Tibial artery (tissue), 4 donors: ENCODE measurements at places on chromosomes 5 and 9.

DNA sequence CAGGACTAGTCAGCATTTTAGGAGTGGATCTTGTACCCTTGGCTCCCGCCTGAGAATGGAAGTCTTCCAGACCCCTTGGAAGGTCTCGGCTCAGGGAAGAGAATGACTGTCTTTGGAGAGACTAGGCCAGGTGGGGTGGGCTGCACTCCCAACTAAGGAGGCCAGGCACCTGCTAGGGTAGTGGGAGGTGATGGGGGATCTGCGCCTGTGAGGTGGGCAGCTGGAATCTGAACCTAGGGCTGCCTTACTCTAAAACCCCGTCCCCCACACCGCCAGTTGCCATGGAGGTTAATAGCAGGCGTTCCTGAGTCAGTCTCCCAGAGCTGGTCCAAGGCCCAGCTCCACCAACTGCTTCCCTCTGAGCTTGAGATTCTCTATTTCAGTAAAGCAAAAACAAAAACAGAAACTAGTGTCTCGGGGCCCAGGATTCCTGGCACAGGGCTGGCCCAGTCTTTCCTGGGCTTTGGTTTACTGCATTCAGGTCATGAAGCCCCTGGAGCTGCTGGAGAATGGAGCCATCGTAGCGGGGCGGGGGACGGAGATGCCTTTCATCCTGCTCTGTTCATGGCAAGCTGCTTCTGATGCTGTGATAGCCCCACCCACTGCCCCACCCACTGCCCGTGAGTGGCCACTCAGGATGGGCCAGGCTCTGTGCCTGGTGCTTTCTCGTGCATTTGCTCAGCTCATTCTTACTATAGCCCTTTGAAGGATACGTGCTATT is 57.5 kb downstream of the DAB2IP start:
- DNase-seq = no peak

DNA sequence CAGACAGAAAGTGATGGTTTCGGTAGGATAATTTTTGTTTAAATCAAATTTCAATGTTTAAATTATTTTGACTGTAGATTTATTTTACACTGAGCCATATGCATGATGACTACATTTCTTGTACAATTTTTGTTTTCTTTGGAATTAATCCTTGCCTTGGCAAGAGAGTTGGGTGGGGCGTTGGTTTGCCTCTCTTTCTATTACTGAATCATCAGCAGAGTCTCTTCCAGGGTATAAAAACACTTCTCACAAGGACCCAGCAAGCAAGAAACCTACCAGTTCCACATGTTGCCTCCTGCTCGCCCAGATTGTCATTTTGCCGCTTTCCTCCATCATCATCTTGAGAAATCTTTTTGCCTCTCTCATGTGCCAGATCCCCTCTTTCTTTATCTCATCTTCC is 455.0 kb upstream of the DMAC1 start:
- DNase-seq = no peak

DNA sequence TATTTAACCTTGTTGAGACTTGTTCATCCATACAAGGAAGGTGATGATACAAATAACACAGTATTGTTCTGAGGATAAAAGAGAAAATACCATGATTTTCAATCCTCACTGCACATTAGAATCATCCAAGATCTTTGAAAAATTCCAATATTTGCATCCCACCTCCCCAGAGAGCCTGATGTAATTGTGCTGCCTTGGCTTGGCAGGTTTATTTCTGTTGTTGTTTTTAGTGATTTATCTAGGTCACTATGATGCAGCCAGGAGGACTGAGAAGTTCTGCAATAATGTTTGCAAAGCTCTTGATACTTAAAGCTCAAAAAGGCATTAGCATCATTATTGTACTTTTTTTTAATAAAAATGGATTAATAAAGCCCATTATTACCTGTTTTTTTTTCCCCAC is 67.0 kb upstream of the NMUR2 start:
- no peak for DNase-seq

- no peak for DNase-seq
These were observed 79.2 kb downstream of the C9orf152 start for GRCh38 chr9:110128664-110129329.

DNA sequence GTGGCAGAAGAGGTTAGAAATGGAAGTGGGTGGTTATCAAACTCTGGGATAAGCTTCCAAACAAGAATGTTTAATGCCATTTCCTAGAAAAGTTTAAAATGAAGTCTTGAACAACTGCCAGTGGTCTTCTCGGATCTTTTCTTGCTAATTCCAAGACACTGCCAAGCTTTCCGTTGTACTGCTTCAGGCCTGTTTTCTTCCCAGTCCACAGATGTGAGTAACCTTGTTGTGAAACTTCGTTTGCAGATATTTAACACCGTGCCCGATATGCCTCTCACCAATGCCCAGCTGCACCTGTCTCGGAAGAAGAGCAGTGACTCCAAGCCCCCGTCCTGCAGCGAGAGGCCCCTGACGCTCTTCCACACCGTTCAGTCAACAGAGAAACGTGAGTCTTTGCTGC is 269.8 kb downstream of the NR3C1 start:
- no peak for DNase-seq

- no peak for DNase-seq
These were observed 11.0 kb downstream of the RGS3 start for GRCh38 chr9:113474360-113475028.

DNA sequence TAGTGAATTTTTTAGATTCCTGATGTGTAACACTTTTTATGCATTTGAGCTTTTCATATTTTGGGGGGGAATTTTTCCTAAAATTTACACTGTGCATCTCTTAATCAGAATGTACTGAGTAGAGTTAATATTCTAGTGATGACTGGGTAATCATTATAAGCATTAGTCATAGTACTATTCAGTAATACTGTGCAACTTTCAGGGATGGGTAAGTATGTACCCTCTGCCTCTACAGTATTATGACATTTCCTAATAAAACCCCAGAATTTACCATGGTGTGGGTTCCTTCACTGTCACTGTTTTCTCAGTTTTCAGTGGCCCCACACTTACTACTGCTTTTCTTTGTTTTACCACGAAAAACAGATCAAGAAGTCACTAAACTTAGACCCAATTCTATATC is 2.8 kb upstream of the CMYA5 start:
- DNase-seq = no peak

DNA sequence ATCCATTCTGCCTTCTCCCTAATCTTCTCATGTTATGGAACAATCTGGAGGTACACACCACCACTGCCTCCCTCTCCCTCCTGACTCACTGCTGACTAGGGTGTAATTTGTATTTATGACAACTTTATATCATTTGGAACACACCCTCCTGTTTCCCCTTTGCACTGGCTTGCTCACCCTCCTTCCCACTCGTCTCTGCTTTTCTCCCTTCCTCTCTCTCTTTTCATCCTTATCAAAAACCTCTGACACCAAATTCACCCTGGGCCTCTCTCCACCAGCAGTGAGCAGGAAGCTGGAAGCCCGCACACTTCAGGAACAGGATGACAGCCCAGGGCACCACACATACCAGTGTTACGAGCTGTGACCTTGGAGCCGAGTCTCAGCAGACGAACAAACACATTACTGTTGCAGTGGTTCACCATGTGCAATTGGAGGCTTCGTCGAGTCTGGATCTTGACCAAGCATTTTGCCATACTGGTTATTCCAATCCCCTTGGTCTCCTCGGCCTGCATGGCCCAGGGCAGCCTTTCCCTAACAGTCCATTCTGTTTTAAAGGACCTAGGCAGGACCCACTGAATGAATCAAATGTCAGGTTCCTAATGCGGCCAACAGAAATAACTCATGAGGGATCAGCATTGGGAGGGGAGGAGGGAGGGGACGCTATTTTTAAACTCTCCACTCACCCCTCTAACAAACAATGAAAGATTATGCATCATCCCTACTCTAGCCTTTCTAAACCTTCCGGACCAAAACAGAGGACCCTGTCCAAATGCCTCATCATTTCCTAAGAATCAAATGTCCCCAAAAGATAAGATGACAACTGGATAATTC is 203.9 kb upstream of the RASEF start:
- DNase-seq = no peak

DNA sequence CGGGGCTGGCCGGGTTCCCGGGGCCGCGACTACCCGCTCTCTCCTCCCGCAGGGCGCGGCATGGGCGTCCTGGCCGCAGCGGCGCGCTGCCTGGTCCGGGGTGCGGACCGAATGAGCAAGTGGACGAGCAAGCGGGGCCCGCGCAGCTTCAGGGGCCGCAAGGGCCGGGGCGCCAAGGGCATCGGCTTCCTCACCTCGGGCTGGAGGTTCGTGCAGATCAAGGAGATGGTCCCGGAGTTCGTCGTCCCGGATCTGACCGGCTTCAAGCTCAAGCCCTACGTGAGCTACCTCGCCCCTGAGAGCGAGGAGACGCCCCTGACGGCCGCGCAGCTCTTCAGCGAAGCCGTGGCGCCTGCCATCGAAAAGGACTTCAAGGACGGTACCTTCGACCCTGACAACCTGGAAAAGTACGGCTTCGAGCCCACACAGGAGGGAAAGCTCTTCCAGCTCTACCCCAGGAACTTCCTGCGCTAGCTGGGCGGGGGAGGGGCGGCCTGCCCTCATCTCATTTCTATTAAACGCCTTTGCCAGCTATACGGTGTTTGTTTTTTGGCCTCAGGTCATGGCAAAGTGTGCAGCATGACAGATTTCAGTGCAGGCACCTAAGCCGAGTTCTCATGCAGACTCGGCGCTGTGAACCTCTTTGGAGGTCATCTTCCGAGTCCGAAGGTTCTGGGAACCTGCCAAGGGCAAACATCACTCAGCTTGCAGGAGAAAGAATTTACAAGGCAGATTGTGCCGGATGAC is 516 bp downstream of the MRPL41 start:
- DNase-seq = no peak

- DNase-seq = no peak
These were observed 37.7 kb downstream of the FAM13B start for GRCh38 chr5:137995077-137995748.

- DNase-seq = no peak
These were observed 17.1 kb upstream of the DAB2 start for GRCh38 chr5:39441838-39442237.

DNA sequence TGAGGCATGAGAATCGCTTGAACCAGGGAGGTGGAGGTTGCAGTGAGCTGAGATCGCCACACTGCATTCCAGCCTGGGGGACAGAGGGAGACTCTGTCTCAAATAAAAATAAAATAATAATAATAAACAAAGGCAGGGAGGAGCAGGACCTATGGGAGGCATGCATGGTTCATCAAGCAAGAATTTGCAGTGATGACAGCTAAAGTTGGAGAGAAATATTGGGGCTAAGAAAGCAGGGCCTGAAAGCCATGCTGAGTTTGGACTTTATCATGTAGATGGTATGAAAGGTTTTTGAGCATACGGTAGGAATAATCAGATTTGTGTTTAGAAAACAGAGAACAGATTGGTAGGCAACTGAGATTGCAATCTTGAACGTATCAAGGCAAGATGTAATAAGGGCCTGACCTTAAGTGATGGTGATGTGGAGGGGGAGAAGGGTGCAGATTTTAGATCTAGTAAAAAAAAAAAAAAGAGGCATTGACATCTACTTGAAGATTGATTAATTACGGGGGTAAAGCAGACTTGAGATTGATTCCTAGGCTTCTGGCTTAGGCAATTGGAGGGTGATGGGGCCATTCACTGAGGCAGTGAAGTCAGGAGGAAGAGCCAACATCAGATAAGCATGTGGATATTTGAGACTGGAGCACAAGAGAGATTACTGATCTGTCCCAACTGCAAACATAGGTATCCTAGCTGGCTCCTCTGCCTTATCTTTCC is 50.7 kb downstream of the CFAP95 start:
- no peak for DNase-seq

DNA sequence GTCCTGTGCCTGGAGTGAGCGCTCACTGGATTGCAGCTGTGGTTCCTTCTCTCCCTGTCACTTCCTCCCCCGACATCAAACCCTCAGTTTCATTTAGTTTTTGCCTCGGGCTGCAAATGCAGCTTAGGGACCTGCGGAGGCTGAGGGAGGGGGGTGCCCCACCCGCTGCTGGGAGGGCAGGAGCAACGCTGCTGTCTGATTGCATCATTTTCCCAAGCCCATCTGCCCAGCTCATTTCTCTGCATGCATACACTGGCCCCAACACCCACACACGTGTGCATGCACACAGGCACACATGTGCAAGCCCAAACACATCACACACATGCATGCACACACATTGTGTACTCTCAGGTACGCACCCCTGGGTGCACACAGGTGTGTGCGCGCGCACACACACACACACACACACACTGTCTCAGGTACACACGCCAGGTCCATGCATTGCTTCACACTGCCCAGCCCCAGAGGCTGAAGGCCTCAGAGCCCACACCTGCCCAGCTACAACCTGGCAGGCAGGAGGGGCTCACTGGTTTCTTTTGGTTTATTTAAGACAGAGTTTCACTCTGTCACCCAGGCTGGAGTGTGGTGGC is 3.4 kb downstream of the ASS1 start:
- no peak for DNase-seq

- no peak for DNase-seq
These were observed 133.6 kb upstream of the TUT7 start for GRCh38 chr9:86487838-86488233.

DNA sequence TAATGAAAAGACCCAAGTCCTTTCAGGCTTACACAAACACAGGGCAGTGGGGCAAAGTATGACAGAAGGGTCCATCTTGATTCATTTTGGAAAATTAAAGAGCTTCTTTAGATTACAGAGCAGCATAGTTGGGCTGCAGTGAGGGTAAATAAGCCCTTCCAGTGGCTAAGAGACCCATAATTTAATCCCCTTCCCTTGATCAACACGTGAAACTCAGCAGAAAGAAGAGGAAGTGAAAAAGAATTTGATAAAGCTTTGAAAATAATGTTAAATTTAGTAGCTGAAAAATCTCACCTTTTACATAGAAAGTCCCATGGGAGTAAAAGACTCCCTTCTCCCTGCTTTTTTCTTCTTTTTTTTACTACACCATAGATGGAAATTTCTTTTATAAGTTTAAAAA is 87.6 kb downstream of the FREM1 start:
- no peak for DNase-seq

DNA sequence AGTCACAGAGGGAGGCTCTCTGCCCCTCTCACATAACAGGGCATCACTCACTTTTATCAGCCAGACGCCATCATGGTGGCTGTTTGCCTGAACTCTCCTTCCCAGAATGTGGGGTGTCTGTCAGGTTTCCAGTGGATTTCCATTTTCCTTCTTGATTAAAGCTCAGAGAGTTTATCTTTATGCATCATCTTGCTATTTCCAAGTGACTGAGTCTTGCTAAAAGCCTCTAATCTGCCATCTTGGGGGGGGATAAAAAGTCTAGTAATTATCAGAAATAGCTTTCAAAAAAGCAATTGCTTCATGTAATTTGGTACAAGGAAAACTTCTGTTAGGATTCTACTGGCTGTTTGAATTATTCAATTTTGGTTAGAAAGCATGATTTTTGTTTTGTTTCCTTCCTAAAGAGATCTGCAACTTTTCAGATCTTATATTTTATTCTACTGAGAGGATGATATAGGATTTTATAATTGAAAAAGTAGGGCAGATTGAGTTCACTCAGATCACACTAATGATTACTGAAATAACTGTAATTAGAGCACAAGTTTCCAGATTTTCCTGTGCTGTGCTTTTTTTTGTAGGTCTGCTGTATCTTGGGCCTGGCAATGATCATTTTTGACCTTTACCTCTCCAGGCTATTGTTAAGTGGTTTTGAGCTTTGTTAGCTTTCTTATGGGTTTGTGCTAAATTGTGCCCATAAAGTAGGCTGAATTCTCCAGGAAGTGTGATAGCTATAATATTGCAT is 661.5 kb downstream of the TLE4 start:
- DNase-seq = no peak
